HT1080 (cell line): ENCODE measurements at places on chromosomes 1 and 21. TPM values are rescaled to one million over a fixed set of nuclear protein-coding genes. Genes with fewer than 3 reads are reported as not detected.

- DNase-seq = no peak
These were observed 86.2 kb downstream of the STUM start for GRCh38 chr1:226634611-226635246.

DNA sequence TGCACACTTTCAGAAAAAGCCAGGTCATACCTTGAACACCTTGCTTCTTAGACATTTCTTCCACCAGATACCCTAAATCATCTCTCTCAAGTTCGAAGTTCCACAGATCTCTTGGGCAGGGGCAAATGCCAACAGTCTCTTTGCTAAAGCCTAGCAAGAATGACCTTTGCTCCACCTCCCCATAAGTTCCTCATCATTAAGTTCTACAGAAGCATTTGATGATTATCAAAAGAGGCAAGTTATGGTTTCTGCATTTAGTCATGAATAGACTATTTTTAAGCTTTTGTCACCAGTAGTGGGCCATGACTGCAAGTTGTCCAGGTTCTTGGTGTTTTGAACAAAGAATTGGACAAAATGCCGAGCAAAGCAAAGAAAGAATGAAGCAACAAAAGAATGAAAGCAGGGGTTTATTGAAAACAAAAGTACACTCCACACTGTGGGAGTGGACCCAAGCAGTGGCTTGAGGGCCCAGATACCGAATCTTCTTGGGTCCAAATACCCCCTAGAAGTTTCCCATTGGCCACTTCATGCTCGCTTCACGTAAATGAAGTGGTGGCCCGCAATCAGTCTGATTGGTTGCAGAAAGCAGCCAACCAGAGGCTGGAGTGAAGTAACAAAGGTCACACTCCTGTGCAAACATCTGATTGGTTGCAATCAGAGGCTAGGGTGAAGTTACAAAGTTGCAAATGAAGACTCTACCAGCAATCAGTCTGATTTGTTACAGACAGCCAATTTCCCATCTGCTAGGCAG lies 9.8 kb upstream of the EGLN1 start:
- no peak for DNase-seq

- no peak for DNase-seq
These were observed 33.5 kb upstream of the SSBP3 start for GRCh38 chr1:54439550-54440223.

DNA sequence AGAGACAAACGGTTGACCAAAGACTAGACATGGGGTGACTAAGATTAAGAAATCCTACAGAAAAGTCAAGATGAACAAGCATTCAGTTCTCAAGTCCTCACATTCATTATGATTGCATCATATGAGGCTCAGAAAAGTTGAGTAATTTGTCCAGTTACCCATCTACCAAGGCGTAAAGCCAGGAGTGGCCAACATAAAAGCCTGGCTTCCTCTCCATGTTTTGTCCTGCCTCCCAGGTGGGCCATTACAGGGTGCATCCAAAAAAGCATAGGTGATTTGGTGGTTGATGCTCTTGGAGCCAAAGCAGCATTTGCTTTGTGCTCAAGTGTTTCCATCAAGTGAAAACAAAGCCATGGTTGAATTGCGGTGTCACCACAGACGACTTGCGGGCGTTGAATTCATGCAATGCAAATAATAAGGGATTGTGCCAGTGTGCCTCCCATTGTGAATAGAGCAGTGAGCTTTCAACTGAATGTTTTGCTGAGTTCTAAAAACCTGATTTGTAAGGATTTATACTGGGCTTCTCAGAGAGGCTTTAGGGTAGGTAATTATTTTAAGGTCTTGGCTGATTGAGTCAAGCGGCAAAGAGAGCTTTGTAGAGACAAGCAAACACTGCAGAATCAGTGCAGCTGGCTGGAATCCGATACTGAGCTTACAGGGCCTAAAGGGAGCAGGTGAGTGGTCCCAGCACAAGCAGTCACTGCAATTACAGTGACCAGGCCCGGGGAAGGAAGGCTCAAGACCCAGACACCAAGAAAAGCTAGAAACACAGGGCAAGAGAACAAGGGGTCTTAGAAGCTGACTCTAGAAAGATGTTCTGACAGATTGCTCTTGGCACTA lies 54.1 kb downstream of the KCNJ15 start:
- peak; percentile 25 for DNase-seq

- no peak for DNase-seq
These were observed 36.7 kb downstream of the NEK2 start for GRCh38 chr1:211638689-211639101.

DNA sequence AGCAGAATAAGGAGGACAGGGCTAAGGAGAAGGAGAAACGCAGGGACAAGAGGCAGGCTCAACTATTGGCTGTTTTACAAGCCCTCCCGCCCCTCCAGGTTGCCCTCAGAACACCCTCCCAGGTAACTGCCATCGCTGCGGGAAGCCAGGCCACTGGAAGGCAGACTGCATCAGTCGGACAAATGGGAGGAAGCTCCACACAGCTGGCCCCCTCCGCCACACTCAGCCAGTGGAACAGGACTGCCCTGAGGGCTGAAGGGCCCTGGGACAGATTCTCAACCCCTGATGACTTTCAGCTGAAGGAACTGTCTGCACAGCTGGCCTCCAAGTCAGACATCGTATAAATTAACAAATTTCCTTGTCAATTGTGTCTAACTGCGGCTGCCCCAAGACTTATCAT lies 21.8 kb downstream of the LRRC3 start:
- DNase-seq = no peak

- DNase-seq = peak; percentile 35
These were observed 966 bp downstream of the TFB2M start for GRCh38 chr1:246564839-246565750.

DNA sequence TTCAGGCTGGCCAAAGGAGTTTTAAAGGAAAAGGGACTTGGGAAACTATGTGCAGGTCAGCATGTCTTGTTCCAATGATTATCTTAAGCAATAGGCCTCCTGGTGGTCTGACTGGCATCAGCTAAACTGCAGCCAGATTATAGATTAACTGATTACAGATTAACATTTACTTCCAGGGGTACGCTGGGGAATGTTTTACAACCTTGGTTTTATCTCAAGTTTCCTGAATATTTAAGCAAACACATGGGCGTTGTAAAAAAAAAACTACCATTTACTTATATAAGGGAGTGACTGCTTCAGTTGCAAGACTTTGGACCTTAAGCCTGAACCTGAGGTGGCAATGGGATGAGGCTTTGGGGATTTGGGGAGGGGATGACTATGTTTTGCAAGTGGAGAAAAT lies 600.6 kb upstream of the B3GALT2 start:
- no peak for DNase-seq

DNA sequence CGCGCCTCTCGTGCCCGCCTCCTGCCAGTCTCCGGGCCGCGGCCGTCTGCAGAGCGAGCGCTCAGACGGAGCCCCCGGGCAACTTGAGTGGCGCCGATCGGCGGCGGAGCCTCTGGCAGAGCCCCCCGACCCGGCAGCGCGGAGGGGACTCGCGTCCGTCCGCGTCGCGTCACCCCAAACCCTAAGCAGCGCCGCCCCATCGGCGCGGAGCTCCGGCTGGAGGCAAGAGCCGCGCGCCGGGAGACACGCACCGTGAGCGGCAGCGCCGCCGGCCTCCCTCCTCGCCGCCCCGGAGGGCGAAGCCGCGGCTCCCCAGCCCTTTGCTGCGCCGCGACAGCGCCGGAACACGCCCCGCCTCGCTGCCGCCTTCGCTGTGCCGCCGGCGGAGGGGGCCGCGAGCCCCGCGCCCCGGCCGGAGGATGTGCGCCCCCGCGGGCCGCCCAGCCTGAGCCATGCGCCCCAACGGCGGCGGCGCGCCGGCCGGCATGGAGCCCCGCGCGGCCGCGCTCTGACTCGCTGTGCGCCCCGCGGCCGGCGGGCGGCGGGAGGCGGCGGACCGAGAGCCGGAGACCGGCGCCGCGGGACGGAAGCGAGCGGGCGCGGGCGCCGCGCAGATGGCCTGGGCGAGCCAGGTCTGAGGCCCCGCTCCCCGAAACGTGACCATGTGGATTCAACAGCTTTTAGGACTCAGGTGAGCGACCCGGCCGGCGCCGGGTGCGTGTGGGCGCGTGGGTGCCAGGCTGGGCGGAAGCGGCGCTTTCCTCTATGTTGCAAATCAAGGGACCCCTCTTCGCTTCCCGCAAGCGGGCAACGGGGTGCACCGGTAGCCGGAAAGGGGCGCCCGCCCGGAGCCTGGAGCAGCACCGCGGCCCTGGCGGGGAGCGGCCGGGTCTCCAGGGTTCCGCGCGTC lies 610 bp downstream of the AJAP1 start:
- DNase-seq = no peak

DNA sequence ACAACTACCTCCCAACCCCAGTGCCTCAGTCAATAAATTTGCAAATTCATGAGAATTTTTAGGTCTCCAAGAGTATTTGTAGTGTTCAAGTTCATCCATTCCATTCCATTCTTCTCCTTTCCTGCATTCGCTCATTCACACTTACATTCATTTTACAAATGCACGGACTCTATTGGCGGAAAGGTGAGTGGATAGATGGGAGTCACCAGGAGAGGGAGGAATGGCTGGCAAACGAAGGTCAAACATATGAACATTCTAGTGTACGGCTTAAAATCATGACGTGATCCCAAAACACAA lies 2.5 kb downstream of the LORICRIN start:
- no peak for DNase-seq

DNA sequence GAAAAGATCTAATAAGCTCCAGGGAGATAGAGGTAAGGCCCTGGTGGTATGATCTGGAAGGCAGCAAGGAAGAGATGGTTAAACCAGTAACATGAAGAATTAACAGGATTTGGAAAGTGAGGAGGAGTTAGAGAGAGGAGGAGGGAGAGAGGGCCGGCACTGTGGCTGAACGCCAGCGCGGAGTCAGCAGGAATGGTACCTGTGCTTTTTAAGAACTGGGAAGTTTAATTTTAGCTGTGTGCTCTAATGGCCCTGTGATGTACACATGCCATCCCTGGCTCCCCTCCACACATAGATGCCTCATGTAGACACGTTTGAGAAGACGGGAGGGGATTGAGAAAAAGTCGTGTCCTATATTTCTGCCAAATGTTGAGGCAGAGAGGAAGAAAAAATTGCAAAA lies 13.8 kb upstream of the AVPR1B start:
- no peak for DNase-seq

DNA sequence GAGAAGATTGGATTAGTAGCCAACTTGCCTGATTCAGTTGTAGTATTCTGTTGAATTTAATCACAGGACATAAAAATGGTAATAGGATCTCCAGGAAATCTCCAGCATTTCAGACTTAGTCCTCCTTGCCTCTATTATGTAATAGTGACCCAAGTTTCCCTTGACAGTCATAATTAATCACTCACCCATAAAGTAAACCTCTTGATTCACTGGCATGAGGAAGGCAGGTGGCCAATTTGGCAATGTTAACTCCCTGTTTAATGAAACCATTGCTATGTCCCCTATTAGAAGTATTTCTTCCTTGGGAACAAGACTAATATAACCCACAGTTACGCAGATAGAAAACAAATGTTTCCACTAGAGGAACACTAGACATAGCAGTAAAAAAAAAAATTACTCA lies 604.8 kb upstream of the CXADR start:
- peak; percentile 5 for DNase-seq

- peak; percentile 85 for DNase-seq
These were observed 108.5 kb upstream of the SERTAD4 start for GRCh38 chr1:210123924-210124589.

DNA sequence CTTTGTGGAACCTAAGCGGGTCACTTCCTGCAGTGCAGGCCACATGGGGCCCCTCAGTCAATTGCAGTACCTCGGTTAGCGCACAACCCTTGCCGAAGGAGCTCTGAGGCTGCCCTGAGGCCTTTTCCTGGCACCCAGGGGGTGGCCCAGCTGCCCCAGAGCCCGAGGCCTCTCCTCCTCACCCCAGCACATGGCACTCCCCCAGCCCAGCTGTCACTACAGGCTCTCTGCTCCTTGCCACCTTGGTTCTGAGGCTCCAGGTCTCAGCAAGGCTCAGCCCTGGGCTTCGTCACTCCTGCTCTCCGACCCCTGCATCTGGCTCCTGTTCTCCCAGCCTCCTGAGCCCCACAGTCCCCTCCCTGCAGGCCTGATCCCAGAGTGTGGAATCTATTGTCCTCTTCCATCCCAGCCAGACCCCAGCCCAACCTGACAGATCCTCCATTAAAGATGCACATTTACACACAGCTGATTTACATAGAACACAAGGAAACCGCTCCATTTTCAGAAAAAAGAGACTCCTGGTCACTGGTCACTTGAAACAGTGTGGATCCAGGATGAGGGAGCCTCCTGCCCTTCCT lies 192.8 kb upstream of the POU3F1 start:
- no peak for DNase-seq

- no peak for DNase-seq
These were observed 40.5 kb upstream of the PAXBP1 start for GRCh38 chr21:32812035-32812434.

DNA sequence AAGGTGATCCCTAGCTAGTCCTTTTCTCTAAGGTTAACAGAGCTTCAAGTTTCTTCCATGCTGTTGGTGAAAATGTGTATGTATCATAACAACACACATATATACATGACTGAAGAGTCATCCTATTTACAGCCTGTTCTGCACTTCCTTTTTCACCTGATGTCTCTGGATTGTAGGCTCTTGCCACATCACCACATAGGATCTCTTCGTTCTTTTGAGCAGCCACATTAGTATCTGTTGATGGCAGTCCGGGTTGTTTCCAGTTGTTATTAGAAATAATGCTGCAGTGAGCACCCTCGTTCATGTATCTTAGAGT lies 19.7 kb downstream of the MRPL37 start:
- no peak for DNase-seq

DNA sequence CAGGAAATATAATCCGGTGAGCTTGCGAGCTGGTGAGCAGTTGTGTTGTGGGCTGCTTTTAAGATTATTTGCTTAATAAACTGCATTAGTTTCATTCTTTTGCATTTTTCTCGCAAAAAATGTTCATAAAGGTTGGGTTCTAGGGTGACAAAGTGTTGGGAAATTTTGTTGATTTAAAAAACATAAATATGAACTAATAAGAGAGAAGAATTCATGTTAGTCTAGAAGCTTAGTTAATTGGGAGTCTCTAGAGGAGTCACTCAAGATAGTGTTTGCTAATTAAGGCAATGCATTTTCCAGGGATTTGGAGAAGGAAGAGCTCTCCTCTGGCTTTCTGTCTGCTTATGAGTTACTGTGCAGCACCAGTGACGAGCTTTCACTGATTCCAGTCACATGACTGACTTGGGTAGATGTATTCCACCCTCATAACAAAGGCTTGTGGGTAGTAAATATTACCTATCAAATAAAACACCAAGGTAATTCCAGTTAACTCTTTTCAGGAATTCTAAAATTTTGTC lies 417.0 kb downstream of the PTBP2 start:
- no peak for DNase-seq

- no peak for DNase-seq
These were observed at the start of gene RBP7 for GRCh38 chr1:9996624-9997582. TSS of gene RBP7 (plus strand) at chr1:9997228. CDS start at chr1:9997259, 31 bp downstream.

DNA sequence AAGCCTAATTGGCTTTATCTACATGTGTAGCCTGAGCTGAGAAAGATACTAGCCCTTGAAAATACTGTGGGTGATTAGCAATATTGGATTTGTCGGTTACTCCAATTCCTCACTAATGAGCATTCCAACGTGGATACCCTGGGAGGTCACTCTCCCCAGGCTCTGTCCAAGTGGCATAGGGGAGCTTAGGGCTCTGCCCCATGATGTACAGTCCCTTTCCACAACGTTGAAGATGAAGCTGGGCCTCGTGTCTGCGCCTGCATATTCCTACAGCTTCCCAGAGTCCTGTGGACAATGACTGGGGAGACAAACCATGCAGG lies 2.6 kb downstream of the RCC1 start:
- DNase-seq = peak; percentile 40

HAO2 gene
- not detected in 2 replicates for total RNA-seq

MAP10 gene
- not detected in 2 replicates for total RNA-seq

DISC1 gene
- 5.2 and 5.5 TPM in 2 replicates for total RNA-seq

FNDC5 gene
- total RNA-seq = 1.4 TPM in 1 of 2 replicates, not detected in the other

CCDC24 gene
- total RNA-seq = 8.4 and 9.6 TPM in 2 replicates

LYPD8 gene
- total RNA-seq = 2.0 and 3.8 TPM in 2 replicates

LCE1E gene
- total RNA-seq = 0.43 TPM in 1 of 2 replicates, not detected in the other

ANGPTL7 gene
- total RNA-seq = not detected in 2 replicates
